ENCODE measurements at places on chromosomes 6 and 20.

GRCh38 chr20:19304886-19305415 lies 92.5 kb downstream of the SLC24A3 start:
- DNase-seq: no peak

DNA sequence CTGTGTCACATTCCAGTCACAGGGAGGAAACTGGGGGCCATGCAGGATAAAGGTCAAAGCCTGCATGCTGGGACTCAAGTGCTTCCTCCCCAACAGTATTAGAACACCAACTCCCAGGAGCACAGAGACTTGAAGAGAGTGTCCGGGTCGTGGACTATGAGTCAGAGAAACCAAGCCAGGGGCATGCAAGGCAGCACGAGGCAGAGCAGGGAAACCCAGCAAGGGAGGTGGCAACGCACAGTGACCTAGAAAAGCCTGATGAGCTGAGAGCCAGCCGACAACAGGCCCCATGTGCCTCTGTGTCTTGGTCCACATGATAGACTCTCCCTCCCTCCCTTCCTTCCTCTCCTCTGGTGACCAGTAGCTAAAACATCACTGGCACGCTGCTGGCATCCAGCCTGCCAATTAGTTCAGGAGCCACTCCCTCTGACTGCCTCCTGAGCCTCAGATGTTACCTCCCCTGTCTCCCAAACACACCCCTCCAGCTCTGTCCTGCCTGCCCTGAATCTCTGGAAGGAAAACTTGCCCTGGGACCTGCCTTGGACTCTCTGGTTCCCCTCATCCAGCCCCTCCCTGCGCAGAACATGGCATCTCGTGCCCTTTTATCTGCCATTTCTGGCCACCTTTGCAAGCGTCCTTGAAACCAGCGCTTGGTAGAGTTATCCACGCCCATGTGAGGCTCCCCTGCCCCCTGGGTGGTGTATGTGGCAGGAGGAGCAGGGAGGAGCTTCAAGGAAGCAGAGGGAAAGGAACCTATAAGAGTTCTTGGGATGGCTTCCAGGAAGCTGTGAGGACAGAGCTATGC lies 16.2 kb upstream of the RNF39 start:
- no peak for DNase-seq

DNA sequence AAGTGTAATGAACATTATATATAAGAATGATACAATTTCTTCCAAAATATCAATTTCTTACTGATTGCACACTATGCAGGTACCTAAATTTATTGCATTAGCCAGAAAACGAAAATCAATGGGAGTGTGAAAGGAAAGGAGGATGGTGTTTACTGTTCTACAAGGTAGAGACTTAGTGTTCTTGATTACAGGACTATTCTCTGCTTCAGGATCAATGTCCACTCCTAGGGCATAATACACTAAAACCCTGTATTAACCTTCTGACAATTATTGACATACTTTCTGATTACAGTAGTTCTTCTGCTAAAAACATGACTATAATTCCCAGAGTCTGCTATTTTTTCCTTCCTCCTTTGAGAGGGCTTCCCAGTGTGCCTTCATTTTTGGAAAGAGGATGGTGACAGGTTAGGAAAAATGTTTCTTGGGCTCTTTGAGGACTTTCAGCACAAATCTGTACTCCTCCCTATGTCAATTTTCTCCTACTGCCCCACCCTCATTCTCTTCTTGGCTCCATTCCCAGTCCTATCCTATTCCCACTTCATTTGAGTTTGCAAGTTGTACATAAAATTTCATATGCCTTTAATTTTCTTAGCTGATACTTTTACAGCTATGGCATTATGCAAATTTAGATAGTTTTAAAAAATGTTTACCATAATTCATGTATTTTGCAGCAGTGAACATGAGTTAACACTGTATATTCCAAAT lies 278.9 kb downstream of the CENPW start:
- no peak for DNase-seq

DNA sequence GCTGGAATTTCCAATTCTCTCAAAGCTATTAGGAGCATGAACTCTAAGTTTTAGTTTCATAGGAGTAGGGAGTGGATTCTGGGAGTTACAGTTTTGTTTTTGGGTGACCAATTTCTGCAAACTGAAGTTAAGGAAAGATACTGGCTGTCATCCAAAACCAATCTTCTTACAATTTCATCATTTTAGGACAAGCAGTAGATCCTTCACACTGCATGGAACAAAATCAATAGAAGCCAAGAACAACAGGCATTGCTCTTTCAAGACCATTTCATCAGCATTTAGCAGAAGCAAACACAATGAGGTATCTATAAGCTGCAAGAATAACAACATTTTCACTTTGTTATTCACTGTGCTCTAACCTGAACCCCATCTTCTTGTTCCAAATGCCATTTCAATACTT lies 173.0 kb downstream of the GMDS start:
- no peak for DNase-seq

DNA sequence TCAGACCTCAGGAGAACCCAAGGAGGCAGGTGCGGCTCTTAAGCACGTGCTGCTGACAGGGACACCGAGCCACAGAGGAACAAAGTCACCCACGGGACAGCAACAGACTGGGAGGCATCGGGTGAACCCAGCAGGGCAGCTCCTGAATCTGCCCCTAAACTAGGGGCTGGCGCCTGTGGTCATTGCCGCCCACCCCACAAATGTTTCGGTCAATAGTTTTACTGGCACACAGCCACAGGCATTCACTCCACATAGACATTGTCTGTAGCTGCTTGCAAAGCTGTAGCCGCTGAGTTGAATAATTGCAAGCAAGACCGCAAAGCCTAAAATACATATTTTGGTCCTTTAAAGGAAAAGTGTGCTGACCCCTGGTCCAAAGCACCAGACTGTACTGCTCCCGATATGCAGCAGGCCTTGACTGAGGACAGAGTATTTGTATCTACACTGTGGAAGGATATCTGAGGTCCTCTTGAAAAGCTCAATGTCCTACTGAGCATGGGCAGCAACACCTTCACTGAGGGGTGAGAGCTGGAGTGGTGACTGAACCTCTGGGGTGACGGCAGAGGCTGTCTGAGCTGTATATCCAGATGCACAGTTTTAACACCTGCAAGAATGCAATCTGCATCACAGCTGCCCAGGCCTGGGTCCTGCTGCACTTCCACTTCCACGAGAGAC lies 310.3 kb downstream of the THBS2 start:
- DNase-seq: no peak

- no peak for DNase-seq
Observed at GRCh38 chr6:35294308-35294945, 3.2 kb upstream of the DEF6 start.

DNA sequence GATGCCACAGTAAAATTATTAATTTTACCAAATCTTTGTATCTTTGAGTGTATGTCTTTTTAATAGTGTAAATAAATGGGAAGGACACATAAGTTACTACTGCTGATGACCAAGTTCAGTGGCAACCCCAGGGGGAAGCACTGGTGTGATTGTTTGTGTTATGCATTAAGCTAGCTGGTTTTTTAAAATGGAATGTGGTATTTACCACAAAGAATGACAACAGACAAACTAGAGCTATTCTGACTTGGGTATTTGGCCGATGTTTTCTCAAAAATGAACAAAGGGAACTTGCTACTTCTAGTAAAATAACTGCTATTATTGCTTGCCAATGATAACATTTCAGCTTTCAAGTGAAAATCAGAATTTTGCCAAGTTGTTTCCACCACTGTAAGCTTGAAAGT lies 2.9 kb downstream of the FNDC1 start:
- no peak for DNase-seq

- no peak for DNase-seq
Observed at GRCh38 chr6:111265842-111266241, 178.5 kb downstream of the SLC16A10 start.

GRCh38 chr6:56890683-56891429 lies 64.1 kb upstream of the BEND6 start:
- no peak for DNase-seq

DNA sequence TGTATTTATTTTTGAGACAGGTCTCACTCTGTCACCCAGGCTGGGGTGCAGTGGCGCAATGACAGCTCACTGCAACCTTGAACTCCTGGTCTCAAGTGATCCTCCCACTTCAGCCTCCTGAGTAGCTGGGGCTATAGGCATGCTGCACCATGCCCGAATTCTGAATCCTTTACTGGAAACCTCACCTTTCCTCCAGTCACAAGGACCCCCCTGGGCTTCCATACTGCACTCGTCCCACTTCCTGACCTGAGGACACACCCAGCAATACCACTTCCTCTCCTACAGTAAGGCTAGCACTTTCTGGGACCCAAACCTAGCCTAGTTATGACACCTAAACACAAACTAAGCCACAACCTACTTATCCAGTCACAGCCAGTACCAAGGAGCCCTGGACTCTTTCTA lies 68.2 kb downstream of the FAM217A start:
- no peak for DNase-seq

DNA sequence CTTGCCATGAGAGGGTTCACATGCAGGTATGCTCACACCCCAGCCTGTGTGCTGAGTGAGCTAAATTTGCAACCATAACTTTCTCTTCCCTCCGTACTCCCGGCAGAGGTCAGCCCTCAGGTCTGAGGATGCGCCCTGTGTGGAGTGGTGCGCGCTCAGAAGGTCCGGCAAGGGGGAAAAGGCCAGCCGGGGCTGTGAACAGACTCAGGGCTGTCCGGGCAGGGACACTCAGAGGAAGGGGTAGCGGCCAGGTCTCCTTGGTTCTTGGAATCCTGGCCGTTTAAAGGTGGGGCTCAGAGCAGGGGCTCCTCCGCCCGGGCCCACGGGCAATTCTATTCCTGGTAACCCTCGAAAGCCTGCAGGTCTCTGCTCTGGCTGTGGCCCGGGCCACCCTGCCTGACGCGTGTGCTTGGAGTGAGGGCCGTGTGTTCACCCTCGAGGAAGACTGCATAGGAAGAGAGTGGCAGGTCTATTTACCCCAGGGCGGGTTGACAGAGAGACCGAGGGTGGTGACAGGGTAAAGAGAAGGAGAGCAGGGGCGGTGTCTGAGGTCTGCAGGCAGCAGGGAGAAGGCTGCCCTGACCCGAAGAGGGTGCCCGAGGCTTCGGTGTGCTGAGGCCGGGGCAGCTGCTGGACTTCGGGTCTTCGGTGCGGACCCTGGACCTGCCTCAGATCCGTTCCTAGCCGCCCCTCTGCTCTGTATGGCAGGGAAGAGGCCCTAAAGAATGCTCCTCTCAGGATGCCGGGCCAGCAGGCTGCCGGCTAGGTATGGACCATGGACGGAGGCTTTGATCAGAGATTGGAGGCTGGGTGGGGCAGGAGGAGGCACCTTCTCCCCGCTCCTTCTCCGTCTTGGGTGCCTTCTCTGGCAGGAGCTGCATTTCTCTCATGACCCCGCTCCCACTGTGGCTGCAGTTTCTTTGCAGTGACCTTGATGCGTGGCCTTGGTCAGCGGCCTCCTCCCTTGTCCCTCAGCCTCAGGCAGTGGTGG lies 131.1 kb upstream of the ARMC2 start:
- no peak for DNase-seq

DNA sequence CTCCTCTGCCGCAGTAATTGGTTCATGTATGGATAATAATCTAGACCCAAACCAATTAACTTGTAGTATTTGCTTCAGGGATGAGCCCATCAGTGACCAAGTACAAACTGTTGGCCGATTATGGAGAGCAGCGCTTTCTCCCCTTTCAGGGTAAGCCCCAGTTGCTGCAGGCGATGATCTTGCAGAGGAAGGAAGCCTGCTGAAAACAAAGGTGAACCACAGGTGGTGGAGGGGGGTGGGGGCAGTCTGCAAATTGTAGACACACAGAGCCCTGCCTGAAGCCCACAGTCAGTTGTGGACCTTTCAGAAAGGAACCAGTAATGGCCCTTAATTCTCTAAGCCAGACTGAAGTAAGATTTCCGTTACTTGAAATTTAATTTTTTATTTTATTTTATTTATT lies 167.9 kb upstream of the JARID2 start:
- no peak for DNase-seq

GRCh38 chr6:144574796-144575195 lies 289.7 kb downstream of the UTRN start:
- no peak for DNase-seq

DNA sequence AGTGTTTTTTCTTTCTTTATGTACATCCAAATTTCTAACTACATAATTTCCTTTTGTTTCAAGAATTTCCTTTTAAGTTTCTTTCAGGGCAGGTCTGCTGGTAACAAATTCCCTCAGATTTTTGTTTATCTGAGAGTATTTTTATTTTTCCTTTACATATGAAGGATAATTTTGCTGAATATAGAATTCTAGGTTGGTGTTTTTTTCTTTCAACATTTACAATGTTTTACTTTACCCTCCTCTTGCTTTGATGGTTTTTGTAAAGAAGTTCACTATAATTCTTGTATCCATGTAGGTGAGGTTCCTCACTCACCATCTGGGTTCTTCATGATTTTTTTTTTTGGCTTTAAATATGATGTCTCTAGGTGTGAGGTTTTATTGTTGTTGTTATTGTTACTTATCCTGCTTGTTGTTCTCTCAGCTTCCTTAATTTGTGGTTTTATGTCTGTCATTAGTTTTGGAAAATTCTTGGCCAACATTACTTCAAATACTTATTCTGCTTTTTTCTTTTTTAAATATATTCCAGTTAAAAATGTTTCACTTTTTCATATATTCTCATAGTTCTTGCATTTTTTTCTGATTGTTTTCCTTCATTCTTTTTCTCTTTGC lies 580.1 kb upstream of the CITED2 start:
- no peak for DNase-seq

DNA sequence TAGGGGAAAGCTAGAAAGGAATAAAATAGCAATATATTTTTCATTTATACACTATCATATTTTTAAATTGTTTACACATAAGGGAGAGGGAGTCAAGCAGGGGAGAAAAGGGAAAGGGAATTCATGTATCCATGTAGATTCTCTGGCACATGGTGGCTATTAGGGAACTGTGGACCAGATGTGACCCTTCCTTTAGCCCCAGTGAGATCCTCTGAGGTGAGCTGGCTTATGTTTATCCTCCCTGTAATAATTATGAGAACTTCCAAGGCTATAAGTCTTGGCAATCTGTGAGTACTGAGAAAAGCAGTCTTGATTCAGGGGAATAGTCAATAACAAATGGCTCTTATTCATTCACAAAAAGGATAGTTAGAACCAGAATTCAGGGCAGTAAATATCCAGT lies 42.6 kb downstream of the TSBP1 start:
- no peak for DNase-seq

GRCh38 chr20:38170219-38170825 lies 5.3 kb upstream of the TGM2 start:
- DNase-seq: no peak

- no peak for DNase-seq
Observed at GRCh38 chr20:35263532-35264341, 14.2 kb downstream of the MMP24OS start.

DNA sequence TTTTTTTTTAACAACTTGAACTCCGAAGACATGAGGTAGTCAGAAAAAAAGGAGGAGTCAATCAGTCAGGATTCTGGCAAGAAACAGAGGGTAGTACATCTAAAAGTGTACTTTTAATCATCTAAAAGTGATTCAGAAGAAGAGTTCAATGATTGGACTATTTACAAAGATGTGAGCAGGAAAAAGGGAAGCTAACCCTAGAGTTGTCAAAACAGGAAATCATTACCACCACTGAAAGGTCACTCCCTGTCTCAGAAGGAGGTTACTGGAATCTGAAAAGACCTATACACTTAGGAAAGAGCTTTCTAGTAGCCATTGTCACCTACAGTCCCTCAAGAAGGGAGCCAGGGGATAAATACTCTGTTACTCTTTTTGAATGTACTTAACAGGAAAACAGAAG lies 16.7 kb upstream of the LMBRD1 start:
- DNase-seq: no peak

GRCh38 chr6:137927777-137928218 lies 60.7 kb downstream of the TNFAIP3 start:
- peak; percentile 70 for DNase-seq

GRCh38 chr20:42093041-42093440 lies 474.9 kb upstream of the CHD6 start:
- DNase-seq: no peak
